Heart left ventricle (tissue), 16 donors: ENCODE measurements at places on chromosomes 11 and 22.
A peak's percentile ranks its signal among the peaks of the same experiment; 100 is the strongest.

DNA sequence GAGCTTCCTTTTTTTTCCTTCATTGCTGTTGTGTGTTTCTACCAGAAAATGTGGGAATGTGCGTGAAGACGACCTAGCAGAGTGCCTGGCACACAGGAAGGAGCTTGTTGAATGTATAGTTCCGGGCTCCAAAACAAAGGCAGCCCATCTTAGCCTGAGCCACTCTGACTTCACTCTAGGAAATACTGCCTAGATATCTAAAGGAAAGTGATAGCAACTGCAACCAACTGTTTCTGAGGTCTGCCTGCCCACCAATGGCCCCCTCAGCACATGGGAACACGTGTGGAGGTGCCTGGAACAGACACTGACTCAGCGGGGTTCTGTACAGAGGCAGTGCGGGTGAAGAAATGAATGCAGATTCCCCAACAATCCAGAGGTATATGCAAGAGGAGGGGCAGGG, 14.7 kb upstream of the XBP1 start:
- DNase-seq, result no peak

GRCh38 chr11:3905080-3905953, 49.9 kb downstream of the STIM1 start:
- no peak for DNase-seq

GRCh38 chr22:42269432-42270175, 849 bp downstream of the TCF20 start:
- DNase-seq, result peak; percentile 73

- DNase-seq, result no peak
Observed at GRCh38 chr22:35835267-35835997, 117.8 kb downstream of the APOL5 start.

DNA sequence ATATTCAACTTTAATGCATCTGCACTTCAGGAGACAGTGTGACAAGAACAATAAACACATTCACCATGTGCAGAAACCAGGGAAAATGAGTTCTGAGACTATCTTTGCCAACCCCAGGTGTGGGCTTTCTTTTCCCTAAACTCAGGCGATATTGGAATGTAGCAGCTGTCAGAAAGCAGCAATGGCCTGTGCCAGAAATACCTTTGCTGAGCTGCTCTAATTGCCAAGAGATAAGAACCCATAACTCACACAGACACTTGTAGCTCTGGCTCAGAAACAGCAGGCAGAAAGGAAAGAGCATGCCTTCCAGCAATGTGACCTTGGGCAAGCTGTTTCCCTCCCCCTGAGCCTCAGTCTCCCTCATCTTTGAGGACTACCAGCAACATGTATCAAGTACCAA, 77.6 kb downstream of the PLEKHA7 start:
- DNase-seq, result no peak

DNA sequence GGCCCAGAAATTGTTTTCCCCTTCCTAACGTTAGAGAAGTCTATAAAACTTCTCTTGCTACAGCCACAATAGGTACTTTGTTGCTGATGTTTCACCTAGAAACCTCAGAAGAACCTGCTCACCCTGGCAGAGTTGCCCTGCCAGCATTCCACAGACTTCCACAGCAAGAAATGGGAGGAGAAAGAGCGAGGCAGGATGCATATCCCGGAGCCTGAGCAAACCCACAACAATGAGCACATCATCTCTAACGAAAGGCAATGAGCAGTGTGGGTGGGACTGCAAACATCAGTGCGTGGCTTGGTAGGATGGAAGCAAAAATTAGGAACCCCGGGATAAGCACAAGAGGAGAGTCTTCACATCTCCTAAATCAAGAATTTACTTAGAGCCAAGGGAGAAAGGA, 892.3 kb downstream of the OPCML start:
- DNase-seq, result no peak

DNA sequence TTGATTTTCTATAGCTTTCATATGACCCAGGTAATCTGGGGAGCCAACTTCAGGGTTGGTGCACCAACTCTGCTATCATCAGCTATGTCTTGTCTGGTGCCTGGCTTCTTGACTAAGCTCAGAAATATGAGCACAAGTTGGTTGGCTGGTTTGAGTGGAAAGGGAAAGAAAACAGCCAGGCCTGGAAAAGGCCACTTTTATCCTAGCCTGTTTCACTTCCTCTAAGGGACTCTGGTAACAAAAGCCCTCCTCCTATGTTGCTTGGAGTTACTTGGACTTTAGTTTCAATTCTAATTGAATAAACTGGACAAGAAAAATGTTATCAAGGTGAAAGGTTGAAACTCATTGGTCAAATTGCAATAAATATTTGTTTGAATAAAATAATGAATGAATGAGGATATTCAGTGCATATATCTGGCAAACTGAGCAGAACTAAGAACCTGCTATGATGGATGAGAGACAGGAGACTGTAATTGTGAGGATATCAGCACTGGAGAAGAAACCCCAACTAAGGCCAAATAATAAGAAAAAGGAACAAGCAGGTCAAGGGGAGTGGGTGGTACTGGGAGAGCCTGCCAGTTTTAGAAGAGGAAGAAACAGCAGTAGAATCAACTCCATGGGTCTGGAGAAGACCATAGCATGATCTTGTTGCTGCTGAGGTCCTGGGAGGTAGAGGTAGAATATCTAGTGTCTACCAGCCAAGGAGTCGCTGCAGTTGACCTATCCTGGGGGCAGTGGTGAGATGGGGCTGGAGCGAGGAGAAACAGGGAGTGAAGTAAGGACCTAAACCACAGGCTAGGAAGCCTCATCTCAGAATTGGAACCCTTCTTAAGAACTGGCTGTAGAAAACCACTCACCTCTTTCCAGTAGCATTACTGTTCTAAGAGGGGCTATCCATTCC, 8.2 kb downstream of the ROBO4 start:
- DNase-seq, result no peak

GRCh38 chr11:81749245-81749644, 984.4 kb downstream of the FAM181B start:
- DNase-seq, result no peak

GRCh38 chr11:133842053-133842452, 3.3 kb downstream of the SPATA19 start:
- no peak for DNase-seq

- DNase-seq, result peak; percentile 57
Observed at GRCh38 chr11:2515401-2516275, 70.8 kb downstream of the KCNQ1 start.
